ENCODE measurements at places on chromosomes 5 and 9.

DNA sequence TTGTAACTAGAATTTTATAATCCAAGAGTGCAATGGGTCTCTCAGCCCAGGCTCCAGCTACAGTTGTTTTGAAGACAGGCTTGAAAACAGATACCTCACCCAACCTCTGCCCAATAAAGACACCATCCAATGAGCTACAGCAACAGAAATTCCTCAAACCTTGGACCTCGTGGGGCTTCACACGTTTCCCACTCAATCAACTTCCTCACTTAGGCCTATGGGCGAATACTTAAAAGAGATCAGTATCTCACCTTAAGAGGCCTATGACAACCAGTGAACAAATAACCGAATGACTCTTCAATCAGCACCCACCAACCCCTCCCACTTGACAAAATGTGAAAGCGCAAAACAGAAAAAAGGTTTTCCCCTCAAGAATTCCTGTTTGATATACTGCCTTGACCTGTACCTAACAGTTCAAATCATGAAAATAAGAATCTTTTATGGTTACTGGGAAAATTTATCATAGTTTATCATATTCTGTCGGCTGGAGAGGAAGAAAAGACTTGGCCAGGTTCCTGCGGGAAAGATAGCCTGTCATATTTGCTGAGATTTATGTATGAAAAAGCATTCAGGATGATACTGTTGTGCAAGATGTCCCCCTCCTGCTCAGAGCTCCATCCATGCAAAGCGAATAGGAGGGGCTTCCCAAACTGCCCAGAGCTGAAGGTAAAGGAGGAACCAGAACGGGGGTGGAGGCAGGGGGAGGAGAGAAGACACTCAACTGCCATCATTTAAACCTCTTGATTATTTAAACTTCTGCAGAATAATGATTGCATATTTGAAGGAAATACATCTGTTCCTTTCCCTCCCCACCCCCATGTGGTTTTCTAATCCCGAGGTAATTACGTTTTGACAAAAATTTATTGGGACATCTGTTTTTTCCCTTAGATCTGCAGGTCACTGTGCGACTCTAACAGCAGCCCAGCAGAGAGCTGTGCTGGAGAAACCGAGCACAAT, 256.3 kb downstream of the NFIB start:
- no peak for DNase-seq

DNA sequence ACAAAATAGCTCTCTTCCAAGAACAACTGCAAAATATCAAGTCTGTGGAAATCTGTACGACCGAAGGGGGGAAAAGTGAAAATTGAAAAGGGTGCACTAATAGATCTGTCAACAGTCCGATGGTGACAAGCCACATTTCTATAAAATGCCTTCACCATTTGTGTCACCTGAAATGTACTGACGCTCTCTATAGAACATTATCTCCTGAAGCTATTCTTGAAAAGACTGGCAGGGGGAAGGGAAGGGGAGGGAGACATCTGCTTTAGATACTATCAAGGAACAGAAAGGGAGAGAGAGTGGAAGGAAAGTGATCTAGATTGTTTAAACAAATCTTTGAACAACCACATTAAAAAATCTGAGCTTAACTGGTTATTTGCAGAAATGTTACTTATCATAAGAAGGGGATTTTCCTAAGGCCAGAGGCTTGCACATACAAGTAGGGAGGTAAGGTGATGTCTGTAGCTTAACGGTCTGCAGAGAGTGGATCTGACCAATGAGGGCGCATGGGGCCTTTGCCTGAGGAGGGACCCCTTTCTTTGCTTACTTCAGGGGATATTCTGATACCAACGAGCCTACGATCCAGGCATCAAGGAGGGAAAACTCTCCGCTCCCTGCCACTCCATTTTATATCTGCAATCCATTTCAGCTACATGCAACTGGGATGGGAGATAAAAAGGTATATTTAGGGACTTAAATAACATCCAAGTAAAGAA, 92.1 kb downstream of the CRB2 start:
- no peak for DNase-seq

DNA sequence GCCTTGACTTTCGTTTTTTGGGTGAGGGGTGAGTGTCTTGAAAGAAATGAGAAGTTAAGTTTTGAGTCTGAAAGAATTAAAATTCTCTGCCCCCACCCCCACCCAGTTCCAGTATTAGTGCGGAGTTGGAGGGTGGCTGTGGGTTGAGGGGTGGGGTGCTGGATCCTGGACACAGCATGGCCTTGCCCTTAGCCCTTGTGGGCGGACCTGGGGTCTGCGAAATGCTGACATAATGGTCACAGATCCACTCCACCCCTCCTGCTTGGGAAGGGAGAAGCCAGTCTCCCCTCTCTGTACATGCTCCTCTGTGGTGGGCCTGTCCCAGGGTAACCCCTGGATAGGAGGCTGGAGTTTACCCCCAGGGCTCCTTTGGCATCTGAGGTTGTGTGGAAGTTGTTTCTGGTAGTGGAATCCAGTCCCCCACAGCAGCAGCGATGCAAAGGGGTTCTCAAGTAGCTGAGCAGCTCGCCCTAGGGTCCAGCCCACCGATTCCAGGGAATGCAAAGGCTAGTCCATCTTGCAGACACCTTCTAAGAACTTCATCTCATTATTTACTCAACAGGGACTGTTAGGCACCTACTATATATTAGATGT, 42.8 kb upstream of the TCF7 start:
- no peak for DNase-seq

GRCh38 chr9:99637641-99638040, 184.0 kb upstream of the NR4A3 start:
- DNase-seq, result no peak
